GM04503 (cell line): ENCODE measurements at places on chromosomes 3 and 15.

GRCh38 chr3:194483850-194484249 lies 3.0 kb downstream of the ATP13A3 start:
- no peak for DNase-seq

DNA sequence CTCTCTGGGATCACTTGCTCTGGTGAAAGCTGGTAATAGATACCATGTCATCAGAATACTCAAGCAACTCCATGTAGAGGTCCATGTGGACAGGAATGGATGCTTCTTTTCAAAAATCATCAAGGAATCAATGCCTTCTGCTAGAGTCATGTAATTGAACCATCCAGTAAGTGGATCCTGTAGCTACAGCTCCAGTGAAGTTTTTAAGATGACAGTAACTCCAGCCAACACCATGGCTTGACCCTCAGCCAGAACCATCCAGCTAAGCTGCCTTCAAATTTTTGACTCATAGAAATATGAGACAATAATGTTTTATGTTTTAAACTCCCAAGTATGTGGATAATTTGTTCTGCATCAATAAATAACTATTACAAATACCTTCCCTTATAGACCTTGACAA lies 923.7 kb downstream of the EPHA3 start:
- DNase-seq, result no peak

DNA sequence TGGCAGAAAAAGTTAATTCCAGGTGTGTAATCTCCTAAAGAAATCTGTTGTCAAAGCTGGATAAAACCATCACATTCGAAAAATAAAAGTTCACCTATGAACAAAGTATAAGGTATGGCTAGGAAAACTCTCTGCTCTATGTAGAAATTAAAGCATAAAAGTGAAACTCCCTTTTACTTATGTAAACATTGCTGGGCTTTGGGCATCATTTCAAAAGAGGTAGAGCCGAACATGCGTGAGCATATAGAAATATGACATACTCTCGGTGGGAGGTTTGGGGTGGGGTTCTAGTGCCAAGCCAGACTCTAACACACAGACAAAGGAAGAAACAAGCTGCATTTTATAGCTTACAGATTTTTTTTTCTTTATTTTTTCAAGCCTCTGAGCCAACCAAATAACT lies 306.8 kb upstream of the ATP11B start:
- DNase-seq, result no peak

GRCh38 chr15:77858792-77859490 lies 218.6 kb downstream of the TBC1D2B start:
- DNase-seq, result no peak

- DNase-seq, result no peak
Measured at GRCh38 chr3:189307963-189308362, 136.2 kb downstream of the TPRG1 start.

DNA sequence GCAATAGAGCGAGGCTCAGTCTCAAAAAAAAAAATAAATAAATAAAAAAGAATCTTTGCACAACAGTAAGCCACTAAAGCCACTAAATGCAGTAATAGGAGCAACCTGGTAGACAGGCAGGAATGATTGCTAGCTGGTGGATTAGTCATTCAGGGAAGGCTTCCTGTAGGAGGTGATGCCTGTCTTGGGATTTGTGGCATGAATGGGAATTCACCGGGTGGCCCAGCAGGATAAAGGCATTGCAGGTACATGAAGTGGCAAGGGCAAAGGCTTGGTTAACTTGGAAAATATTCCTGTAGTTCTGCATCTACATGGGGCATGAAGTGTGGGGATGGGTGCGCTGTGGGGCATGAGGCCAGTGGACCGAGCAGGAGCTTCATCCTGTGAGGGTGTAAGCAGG lies 94.5 kb downstream of the IQSEC1 start:
- no peak for DNase-seq

DNA sequence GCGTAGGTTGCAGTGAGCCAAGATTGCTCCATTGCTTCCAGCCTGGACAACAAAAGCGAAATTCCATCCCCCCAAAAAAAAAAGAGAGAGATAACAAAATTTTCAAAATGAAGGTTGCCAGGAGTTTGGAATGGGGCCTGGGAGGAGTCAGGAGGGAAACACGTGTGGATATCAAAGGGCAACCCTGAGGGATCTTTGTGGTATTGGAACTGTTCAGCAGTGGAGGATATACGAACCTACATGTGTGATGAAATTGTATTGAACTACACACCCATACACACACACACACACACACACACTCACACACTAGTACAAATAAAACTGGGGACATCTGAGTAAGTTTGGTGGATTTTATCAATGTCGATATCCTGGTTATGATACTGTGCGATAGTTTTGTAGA lies 61.8 kb downstream of the RBPMS2 start:
- DNase-seq, result no peak

DNA sequence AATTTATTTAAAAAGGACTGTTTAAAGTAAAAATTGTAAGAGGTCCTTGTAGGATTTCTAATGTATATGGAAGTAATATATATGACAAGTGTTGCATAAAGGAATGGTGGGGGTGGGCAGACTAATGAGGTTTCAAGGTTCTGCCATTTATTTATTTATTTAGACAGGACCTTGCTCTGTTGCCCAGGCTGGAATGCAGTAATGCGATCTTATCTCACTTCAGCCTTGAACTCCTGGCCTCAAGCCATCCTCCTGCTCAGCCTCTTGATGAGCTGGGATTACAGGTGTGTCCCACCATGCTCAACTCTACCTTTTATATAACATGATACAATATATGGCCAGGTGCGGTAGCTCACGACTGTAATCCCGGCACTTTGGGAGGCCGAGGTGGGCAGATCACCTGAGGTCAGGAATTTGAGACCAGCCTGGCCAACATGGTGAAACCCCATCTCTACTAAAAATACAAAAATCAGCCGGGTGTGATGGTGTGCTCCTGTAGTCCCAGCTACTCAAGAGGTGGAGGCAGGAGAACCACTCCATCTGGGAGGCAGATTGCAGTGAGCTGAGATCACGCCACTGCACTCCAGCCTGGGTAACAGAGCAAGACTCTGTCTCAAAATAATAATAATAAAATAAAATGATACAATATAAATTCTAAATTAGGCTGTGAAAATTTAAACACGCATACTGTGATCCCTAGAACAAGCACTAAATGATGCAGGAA lies 33.8 kb upstream of the IGF2BP2 start:
- DNase-seq, result no peak

- no peak for DNase-seq
Measured at GRCh38 chr15:74592222-74592621, 23.4 kb upstream of the CLK3 start.

- no peak for DNase-seq
Measured at GRCh38 chr15:70801109-70801508, 37.8 kb upstream of the UACA start.

- peak; percentile 72 for DNase-seq
Measured at GRCh38 chr3:99999536-99999935, 114.8 kb downstream of the FILIP1L start.

DNA sequence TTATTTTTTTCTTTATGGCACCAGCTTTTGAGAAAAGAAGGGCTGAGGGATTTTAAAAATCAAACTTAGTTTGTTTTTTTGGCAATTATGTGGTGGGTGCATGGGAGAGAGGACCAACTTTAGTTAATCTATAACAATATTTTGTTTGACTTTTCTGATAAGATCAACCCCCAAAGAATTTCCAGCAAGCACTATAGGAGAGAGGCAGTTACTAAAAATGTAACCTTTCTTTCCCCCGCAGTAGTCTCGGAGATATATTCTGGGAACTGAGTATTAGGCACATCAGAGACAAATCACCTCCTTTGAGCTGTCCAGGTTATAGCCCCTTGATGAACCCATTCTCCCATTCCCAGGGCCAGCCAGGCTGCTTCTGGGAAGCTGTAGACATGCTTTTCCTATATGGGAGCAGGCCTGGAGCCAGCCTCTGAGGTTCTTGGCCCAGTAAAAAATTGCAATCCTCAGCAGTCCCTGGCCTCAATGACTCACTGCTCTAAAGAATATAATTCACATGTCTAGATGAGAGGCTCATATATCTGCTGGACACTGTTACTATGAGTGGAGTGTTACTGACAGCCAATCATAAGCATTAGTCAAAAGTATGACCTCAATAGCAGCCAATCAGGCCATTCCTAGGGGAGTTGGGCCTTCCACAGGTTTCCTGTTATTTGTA lies 138.3 kb upstream of the AGBL1 start:
- DNase-seq, result no peak

DNA sequence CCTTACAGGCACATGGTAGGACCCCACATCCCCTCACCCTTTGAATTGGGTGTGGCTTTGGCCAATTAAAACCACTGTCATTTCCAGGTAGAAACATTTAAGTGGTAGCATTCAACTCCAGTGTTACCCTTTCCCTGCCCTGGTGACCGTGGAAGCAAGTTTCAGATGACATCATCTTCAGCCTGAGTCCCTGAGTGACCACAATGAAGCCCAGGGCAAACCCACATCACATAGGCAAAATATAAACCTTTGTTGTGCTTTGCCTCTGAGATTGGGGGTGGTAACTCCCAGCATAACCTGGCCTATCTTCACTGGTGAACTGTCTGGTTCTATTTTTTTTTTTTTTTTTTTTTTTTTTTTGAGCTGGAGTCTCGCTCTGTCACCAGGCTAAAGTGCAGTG lies 404.0 kb upstream of the WNT5A start:
- no peak for DNase-seq

DNA sequence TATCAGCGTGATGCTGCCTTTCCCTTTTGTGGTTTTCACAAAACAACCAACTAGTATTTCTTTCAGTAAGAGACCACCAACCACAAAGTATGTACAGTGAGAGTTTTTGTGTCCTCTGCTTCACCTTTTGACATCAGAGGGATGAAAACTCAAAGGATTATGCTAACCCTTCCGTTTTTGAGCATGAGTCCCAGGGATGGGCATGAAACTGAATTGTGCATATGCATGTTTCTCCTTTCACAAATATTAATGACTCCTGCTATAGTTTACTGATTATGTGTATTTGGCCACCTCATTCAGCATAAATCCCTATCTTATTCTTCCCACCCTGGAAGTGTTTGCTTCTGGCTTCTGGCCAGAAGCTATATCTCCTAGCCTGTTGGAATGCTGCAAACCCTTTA lies 59.2 kb downstream of the RSRC1 start:
- no peak for DNase-seq

- no peak for DNase-seq
Measured at GRCh38 chr3:73137736-73138403, 76.4 kb downstream of the EBLN2 start.

- no peak for DNase-seq
Measured at GRCh38 chr3:106348139-106348690, 479.4 kb upstream of the CBLB start.

DNA sequence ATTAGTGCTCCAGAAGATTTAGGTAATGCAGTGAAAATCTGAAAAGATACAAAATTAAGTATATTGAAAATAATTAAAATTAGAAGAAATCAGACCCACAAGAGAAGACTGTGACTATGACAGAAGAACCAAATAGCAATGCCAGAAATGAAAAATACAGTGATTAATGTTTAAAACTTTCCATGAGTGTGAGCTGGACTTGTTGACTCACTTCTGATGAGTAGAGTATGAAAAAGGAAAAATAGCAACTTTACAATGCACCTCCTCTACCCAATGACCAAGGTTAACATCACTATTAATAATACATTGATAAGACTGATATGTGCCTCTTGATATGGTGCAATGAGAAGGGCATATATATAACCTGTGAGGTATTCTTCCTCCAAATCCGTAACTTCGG lies 39.3 kb upstream of the SLC22A13 start:
- DNase-seq, result peak; percentile 15

DNA sequence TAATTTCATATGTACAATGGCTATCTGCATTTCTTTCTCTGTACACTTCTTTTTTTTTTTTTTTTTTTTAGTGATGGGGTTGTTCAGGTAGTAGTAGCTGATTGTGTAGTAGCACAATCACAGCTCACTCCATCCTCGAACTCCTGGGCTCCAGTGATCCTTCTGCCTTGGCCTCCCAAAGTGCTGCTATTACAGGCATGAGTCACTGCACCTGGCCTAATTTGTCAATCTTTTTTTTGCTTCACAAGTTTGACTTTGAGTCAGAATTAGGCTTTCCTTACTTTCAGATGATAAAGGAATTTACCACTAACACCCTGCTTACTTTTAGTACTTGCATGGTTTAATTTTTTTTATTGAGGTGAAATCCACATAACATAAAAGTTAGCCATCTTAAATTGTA lies 28.0 kb downstream of the MAP1A start:
- no peak for DNase-seq

GRCh38 chr3:197961582-197961945 lies 1.5 kb downstream of the LMLN start:
- DNase-seq, result no peak

DNA sequence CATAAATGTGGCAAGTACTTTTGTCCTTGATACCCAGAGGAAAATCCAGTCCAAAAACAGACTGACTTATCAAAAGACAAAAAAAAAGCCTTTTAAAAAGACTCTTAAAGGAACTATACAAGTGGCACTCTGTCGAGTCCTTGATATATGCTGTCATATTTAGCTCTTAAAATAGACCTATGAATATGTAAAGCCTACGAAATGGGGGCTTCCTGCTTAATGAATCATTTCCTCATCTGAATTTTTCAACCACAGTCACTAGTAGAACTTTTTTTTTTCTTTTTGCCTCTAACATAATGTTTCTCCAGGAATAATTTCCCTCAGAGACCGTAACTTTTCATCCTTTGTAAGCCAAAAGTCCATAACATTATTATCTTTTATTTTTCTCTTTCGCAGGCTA lies 95.8 kb downstream of the P3H2 start:
- DNase-seq, result no peak

- DNase-seq, result no peak
Measured at GRCh38 chr3:16721494-16721893, 116.3 kb upstream of the DAZL start.

- no peak for DNase-seq
Measured at GRCh38 chr3:31829826-31830426, 151.1 kb downstream of the OSBPL10 start.

DNA sequence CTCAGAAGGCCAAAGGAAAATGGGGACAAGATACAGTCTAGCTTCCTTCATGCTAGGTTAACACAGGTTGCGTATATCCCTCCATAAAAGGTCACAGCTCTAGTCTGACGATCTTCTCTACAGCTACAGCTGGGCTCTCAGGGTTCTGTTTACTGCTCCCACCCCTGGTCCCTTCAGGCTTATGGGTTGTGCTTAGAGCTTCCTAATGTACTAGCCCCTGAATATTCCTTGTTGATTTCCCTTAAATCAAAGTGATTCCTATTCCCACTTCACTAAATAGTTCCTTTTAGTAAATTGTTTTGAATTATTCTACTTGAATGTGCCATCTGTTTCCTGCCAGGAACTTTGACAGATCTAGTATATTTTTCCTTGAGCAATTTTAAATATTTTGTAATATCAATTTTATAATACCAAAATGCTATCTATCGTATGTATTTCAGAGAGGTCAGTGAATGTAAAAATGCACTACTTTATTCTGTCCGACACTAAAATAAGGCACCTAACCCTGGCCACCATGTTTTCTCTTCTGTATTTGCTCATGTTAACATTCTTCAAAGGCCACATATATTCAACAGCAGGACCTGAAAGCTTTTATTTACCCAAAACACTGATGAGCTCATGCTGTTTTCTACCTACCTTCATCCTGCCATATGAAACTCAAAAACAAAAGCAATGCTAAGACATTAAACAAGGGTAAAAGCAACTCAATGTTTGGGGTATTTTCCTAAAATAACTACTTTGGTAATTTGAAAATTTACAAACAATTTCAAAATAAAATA lies 92.8 kb upstream of the TGFBR2 start:
- no peak for DNase-seq

GRCh38 chr3:47588587-47588986 lies 9.9 kb upstream of the CSPG5 start:
- no peak for DNase-seq
